ENCODE measurements at places on chromosomes 16 and 17.
A peak's percentile ranks its signal among the peaks of the same experiment; 100 is the strongest.

DNA sequence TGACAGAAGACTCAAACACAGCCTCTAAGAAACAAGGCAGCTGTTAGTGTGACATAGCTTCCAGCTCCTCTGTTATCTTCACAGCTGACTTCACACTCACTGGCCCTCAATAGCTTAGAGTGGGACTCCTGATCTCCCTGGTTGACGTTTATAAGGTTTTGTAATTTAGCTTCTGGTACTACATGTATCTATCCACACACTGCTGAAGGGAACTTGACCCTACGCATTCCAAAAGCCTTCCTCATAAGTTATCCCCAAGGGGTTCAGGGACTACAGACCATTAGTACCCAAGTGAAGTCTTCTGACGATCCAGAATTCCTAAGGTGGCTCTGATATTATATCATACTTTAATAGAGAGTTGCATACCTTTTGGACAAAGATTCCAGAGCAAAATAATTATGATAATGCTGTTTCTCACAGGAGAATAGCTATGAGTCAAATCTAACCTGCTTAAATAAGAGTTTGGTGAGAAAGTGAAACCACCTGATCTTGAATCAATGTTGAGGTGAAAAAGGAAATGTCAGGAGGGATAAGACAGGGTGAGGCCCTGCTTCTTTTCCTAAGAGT lies 14.5 kb downstream of the ACACA start:
- peak; percentile 21 for DNase-seq

DNA sequence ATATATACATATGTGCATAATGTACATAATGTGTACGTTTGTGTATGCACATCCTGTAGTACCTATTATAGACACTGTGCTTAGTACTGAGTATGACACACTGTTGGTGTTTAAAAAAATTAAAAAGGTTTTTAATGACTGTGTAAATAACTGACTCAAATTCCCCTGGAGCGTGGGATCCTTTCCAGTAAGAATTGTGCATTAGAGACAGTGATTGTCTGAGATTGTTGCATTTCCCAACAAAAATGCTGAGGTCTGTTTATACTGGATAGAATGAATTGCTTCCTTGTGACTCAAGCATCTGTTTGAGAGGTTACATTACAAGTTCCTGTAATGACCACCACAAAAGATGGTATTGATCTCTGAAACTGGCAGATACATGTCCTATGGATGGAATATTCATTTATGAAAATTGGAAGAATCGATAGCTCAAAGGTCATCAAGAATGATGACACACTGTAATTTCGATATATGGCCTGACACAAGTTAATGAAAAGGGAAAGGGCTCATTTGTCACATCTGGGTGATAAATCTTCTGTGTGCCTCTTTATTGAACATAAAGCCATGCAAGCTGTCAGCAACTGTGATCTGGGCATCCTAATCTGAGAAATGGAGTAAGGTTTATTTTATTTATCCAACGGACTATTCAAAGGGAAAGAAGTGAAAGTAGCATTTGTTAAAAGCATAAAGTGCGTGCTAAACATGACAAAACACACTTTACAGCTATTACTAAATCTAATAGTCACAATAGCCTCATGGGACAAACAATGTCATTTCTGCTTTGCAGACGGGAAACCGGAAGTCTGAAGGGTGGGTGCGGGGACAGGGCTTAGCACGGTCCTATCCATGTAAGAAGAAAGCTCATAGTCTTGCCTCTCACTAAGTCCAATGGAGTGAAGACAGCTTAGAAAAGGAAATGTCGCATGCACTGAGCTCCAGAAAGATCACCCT lies 228.8 kb downstream of the CDH11 start:
- DNase-seq, result peak; percentile 35

DNA sequence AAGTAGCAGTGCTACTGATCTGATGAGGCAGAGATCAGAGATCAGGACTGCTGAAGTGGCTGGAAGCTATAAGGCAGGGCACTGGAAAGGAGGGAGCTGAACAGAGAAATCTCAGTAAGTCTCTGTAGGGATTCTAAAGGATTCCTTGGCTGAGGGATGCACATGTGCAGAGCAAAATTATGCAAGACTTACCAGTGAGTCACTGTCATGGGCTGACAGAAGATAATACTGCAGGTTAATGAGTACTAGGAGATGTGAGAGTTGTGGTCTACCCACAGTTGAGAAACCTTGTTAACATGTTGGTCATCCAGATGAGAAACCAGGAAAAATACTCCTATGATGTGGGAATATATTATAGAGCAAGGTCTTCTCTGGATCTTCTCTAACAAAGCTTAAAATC lies 378.1 kb downstream of the HAPSTR1 start:
- no peak for DNase-seq

DNA sequence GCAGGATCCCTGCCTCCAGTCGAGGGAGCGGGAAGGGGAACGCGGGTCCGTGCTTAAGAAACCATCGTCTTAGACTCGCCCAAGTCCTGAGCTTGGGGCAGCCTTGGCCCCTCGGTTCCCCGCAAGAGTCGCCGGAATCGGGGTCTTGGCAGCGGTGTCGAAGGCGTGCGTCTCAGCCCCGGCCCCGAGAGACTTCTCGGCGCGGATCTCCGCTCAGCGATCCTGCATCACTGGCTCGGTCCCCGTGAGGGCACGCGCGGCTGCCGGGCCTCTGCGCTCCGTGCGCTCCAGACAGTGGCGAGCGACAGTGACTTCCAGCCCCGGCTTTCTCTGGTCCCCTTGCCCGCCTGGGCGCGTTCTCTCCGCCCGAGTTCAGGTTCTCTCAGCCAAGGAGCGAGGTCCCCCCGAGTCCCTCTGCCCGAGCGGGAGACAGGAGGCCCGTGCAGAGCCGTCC lies 380 bp downstream of the HS3ST3A1 start:
- peak; percentile 46 for DNase-seq

GRCh38 chr17:83129676-83130075 lies 50.3 kb downstream of the METRNL start:
- DNase-seq, result no peak

DNA sequence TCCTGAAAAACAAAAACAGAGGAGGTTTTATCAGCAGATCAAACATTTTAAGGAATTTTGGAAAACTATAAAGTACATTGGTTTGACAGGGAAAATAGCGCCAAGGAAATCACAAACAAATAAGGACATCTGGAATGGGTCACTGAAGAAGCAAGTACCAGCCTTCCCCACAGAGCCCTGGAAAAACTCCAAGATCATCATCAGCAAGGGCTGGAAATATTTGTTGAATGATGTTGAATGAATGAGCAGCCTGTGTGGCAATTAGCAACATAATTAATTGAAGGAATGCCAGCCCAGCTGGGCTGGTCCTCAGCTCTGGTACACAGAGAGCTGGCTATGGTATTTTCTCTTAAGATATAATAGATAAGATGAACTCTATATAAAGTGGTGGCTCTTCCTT lies 290.4 kb downstream of the HS3ST3A1 start:
- DNase-seq, result no peak

GRCh38 chr17:57294101-57294500 lies 37.8 kb downstream of the MSI2 start:
- no peak for DNase-seq

- DNase-seq, result peak; percentile 60
Observed at GRCh38 chr17:35057332-35057915, 6.1 kb downstream of the RFFL start.

GRCh38 chr17:57370037-57370581 lies 113.8 kb downstream of the MSI2 start:
- peak; percentile 40 for DNase-seq

- DNase-seq, result no peak
Observed at GRCh38 chr17:15501282-15501681, 33.9 kb upstream of the CDRT4 start.

DNA sequence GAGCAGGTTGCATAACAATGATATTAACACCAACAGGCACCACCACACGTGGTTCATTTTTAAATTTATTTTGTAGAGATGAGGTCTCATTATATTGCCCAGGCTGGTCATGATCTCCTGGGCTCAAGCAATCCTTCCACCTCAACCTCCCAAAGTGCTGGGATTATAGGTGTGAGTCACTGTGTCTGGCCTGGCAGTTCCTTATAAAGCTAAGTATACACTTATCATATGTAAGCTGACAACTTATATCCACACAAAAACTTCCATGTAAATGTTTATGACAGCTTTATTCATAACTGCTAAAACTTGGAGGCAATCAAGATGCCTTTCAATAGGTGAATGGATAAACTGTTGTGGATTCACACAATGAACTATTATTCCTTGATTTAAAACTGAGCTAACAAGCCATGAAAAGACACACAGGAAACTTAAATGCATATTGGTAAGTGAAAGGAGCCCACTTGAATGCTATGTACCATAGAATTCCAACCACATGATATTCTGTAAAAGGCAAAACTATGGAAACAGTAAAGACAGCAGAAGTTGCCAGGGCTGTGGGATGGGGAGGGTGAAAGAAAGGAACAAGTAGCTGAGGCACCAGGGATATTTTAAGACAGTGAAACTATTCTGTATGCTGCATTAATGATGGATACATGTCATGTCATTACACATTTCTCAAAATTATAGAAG lies 156.5 kb upstream of the KCNJ18 start:
- DNase-seq, result no peak

- DNase-seq, result no peak
Observed at GRCh38 chr16:81530814-81531213, 86.2 kb downstream of the CMIP start.

DNA sequence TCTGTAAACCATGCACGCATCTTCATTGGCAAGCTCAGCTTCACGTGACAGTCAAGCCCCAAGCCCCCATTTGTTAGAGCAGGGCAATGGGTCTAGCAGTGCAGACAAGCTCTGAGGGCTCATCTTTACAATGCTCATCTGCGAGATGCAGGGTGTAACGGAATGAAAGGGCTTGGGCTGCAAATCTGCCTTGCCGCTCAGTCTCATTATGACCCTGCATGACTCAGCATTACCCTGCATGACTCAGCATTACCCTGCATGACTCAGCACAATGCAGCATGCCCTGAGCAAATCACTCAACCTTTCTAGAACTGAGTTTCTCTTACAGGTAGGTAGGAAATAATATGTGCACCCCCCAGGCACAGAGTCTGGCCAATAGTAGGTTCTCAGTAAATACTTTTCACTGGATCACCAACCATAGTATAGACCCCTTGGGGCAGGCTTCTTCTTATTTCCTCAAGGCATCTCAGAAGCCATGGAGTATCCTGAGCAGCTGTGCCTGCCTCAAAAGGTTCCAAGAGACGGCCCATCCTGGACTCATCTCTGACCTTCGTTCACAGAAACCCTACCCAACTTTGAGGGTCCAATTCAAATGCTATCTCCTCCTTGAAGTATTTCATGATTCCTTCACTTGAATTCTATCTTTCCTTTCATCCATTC lies 391.3 kb upstream of the CDH5 start:
- no peak for DNase-seq

DNA sequence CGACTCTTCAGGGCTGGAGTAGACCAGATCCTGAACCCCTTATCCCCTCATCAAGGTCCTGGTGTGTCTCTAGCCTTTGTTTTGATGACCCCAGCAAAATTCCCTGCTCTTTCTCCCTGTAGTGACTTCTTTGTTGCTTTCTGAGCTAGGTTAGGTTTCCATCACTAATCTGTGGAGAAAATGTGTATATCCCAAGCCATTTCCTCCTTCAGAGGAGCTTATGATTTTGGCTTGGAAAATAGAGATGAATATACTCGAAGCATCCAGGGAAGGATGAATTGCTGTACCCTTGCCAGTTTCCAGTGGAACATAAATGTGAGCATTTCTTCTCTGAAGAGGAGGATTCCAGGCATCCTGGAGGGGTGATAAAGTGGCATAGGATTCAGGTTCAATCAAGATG lies 55.8 kb downstream of the KSR1 start:
- no peak for DNase-seq

DNA sequence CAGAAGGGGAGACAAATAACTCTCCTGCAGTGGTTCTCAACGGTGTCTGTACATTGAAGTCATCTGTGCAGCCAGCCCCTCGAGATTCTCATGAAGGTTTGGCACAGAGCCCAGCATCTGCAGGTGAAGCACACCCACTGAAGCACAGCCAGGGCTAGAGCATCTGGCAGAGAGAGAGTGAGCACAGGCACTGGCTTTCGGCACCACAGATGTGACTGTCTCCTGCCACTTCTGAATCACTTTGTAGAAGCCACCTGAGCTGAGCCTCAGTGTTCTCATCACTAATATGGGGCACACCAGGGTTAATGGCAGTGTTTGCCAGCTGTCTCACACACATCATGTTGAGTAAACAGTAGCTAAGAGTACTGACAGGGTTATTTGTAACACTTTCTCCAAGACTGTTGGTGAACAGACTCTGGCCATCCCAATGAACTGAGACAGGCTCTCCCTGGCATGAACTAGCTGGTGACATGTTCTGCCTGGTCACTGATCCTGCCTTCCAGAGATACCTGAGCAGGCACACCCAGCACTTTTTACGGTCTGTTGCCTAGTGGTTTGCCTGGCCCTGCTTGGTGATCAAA lies 10.9 kb downstream of the HSPB9 start:
- DNase-seq, result peak; percentile 61
